ENCODE measurements at places on chromosomes 12 and 14.

- DNase-seq, result no peak
These were observed 60.7 kb upstream of the TBX3 start for GRCh38 chr12:114744691-114745090.

GRCh38 chr14:30974628-30975027 is 50.8 kb upstream of the AP4S1 start:
- no peak for DNase-seq

DNA sequence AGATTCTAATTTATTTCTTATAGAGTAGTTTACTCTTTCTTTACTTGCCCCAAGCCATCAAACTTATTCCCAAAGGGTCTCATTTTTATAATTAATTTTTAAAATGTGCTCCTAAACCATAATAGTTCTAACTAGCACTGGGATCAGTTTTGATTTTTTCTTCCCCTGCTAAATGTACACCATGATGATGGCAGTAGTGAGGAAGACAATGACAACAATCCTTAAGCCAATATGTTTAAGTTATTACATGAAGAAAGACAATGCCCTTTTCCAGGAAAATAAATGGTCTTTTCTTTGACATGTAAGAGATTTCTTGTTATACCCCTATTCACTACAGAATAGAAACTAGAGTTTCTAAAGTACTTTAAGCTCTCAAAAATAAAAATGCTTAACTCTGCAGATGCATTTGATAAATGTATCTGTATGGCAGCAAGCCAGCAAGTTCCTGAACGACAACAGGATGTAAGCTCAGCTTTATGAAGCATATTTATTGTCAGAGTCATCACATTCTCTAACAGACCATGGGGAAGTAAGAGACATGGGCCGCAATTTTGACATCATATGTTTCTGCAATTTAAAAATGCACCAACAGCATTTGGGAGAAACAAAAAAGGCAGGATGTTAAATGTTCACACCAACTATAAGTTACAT is 36.0 kb upstream of the SNX6 start:
- no peak for DNase-seq

GRCh38 chr14:62431496-62431895 is 613.8 kb downstream of the KCNH5 start:
- DNase-seq, result no peak

GRCh38 chr14:75247286-75247922 is 31.2 kb upstream of the FOS start:
- peak; percentile 70 for DNase-seq

GRCh38 chr14:76575108-76575507 is 186.2 kb upstream of the VASH1 start:
- DNase-seq, result no peak

- DNase-seq, result no peak
These were observed 59.5 kb downstream of the CKB start for GRCh38 chr14:103463149-103463548.

GRCh38 chr12:129200576-129200975 is 347.3 kb downstream of the GLT1D1 start:
- DNase-seq, result no peak

- DNase-seq, result no peak
These were observed 795 bp upstream of the ACOT2 start for GRCh38 chr14:73567951-73568885.

Measured in stimulated activated CD8-positive, alpha-beta memory T cell treated with anti-CD3 and anti-CD28 coated beads, Interleukin-15, amount 100 ng/mL, for 48 hours (primary cell).